ENCODE measurements at places on chromosomes 5 and 9.
A peak's percentile ranks its signal among the peaks of the same experiment; 100 is the strongest.

- peak; percentile 2 for DNase-seq
These were observed 102.5 kb downstream of the SPRY4 start for GRCh38 chr5:142222225-142222865.

DNA sequence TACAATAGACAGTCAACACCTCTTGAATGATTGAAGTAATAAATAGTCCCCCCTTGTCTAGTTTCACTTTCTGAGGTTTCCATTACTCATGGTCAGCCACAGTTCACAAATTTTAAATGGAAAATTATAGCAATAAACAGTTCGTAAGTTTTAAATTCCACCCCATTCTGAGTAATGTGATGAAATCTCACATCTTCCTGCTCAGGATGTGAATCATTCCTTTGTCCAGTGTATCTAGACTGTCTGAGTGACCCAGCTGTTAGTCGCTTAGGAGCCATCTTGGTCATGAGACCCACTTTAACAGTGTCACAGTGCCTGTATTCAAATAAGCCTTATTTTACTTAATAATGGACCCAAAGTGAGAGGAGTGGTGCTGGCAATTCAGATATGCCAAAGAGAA, 311.6 kb upstream of the PRR16 start:
- no peak for DNase-seq

DNA sequence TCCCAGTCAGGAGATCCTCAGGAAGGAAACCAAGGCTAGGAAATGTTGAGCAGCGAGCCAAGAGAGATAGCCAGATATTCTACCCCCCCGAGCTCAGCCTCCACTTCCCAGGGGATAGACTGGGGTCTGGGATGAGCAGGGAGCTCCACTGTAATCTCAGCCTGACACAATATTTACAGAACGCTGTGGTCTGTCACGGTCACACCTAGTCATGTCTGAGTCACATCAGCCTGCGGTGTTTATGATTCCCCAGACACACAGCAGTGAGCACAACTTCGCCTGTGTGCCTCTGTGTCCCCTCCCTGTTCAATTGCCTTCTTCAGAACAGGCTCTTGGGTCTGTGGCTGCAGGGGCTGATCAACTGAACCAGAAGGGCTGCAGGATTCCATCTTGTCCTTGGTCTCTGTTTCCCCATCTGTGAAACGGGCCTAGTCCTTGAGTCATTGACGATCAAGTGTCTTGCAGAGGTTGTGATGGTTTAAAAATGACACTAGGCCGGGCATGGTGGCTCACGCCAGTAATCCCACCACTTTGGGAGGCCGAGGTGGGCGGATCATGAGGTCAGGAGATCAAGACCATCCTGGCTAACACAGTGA, 8.6 kb upstream of the PRRX2 start:
- no peak for DNase-seq

DNA sequence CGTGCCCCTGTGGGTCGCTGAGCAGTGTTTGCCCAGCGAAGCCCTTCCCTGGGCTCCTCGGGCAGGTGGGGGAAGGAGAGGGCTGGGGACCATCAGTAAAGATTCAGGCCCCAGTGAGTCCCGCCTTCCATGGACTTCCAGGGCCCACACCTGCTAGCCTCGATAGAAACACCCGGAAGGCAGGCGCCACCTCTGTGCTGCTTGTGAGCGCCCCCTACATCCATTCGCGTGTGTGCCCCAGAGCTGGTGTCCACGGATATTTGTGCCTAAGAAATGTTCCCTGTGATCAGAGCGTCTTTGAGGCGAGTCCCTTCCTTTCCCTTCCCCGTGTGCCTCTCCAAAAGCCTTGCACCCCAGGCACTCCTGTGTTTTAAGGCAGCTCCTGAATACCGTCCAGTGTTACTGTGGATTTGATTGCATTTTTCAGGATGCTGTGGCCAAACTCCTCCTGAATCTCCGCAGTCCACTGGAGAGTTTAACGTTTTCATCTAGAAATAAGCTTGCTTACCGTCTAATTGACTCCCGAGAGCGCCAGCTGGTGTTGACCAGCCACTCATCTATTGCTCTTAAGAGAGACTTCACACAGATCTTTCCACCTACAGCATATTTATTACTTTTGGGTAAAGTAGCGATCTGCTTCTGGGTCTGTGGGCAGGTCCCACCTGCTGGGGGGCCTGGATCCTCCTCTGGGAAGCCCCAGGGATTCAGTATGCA, 101.4 kb downstream of the COL5A1 start:
- no peak for DNase-seq

- DNase-seq: no peak
These were observed 45.5 kb upstream of the CDC42SE2 start for GRCh38 chr5:131218392-131218791.

GRCh38 chr9:36537861-36538260, 34.8 kb upstream of the MELK start:
- DNase-seq: no peak

DNA sequence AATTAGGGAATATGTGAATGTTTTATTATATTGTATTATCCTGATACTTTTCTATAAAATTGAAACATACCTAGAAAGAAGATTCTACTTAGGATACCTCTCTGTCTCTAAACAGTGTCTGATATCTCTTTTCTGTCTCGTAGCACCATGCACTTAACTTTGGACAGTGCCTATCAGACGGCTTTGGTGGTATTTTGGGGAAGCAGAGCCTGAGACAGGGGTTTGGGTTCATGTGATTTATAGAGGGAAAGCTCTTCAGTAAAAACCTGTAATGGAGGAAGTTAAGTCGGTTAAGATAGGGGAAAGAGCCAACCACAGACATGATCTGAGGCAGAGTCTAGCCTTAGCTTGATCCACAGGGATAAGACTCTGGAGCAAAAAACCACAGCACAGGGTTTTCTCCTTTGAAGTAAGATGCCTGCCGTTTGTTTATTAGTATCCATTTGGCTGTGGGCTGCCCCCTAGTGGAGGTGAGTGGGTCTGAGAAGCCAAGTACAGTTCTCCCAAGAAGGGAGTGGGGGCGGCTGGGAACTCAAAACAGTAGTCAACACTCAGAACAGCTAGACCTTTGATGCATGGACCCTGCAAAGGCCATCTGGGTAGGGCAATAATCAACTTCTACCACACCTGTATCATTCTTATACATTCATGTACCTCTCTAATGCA, 141.2 kb upstream of the ASTN2 start:
- peak; percentile 67 for DNase-seq

GRCh38 chr9:126591083-126591482, 22.6 kb upstream of the LMX1B start:
- no peak for DNase-seq

DNA sequence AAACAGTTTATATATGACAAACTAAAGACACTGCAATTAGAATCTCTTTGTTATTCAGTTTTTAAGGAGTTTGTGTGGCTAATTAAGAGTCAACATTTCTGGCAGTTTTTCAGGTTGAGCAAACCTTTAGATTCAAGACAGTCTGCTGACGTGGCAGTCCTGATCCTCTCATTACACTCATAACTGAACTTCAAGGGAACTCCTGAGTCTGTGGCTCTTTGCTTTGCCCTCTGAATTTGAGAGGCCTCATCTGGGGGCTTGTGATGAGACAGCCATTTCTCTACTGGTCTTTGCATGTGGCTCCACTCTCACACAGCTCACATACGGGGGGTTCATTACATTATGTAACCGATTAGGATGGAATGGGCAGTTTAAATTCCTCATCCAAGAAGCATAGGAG, 182.9 kb upstream of the MEF2C start:
- no peak for DNase-seq

DNA sequence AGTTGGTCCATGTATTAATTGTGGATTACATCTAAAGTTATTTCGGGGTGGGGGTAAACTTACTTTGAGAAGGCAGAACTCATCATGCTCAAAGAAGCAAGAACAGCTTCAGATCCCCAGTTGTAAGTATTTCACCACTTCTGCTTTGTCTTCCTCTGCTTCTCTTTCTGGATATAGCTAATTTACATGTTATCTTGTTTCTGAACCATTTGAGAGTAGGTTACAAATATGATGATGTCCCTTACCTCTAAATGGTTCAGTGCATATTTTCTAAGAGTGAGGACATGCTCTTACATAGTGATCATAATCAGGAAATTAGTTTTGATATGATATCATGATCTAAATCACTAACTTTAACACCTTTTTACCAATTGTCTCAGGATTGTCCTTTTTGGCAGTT, 11.9 kb downstream of the TRIO start:
- DNase-seq: peak; percentile 48

- DNase-seq: no peak
These were observed 133.9 kb downstream of the MAN2A1 start for GRCh38 chr5:109823597-109823996.

Measured in hematopoietic multipotent progenitor cell treated with erythropoietin and hydrocortisone succinate and interleukin-3 and kit ligand, for 6 days (in vitro differentiated cells).